LHCN-M2 (cell line): ENCODE measurements at places on chromosomes 16 and 17. TPM values are rescaled to one million over a fixed set of nuclear protein-coding genes. Genes with fewer than 3 reads are reported as not detected.

DNA sequence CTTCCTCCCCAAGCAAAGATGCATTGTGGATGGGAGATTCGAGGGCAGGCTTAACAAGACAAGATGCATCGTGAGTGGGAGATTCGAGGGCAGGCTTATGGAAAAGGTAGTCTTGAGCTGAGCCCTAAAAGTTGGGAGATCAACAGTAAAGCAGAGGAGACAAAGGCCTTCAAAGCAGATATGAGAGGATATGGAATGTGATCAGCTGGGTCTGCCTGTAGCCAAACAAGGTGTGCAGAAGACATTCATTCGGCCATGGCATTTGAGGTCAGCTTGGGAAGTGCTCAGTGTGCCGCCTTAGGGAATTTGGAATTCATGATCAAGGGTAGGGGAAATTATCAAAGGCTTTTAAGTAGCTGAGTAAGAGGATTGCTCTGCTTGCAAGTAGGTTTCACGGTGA lies 39.5 kb downstream of the DNAH9 start:
- DNase-seq = no peak

DNA sequence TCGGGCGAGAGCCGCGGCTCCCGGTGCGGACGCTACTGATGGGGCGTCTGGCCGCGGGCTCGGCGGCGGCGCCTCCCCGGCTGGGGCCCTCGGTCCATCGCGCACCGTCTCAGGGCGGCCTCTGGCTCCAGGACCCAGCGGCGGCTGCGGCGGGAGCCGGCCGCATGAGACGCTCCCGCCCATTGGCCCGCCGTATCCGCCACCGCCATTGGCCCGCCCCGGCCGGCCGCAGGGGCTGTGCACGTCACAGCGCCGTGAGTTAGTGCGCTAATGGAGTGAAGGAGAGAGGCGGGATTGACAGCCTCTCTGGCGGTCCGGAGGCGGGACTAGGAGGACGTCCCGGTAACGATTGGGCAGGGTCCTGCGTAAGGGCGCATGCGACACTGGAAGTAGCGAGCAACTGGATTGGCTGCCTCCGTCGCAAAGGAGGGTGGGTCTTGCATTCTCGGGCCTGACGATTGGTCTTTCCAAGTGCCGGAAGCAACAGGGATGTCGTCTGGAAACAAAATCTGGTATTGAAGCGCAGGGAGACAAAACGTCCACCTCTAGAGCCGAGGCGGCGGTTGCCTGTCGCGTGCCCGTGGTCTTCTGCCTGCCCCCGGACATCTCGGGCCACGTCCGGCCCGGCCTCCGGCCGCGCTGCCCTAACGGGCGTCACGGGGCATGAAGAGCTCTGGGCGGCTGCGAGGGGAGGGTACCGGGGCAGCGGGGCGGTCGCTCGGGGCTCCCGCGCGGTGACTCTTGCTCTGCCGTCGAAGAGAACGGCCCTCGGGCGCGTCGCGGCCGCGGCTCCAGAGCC lies at the start of gene ANKRD11:
Gene ANKRD11 (minus strand): TSS at position 123 of the 799 bp plus-strand sequence. CDS start 173,542 bp downstream, outside the sequence.
- DNase-seq = peak; percentile 99

The CA7 gene
- total RNA-seq = not detected in 2 replicates

DNA sequence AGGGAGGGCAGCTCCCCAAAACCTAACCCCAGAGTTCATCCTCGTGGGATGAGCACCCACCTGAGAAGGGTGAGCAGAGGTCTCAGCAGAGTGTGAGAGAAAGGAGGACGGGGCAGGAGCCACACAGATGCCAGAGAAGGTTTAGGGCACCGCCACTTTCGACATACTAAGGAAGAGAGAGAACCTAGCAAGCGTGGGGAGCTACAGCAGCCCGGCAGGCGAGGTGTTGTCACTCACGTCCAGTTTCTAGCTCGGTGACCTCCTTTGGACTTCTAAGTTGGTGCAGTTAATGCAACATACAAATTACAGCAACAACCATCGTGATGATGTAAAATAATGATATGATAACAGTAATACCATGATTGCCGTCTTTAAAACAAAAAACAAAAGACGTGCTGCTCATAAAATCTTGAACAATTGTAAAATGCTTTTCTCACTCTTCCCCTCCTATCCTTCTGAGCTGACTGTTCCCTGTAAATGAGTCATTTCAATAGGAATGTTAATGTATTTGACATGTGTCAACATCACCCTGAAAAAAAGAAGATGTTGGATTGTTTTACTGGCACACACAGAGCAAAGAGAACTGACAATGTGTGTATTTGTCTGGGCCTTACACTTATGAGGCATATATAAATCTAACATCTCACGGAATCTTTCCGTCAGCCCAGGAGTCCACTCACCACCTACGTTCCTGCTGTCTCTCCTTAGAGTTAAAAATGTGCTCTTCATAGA lies 158.2 kb upstream of the MAF start:
- DNase-seq = peak; percentile 18

The LRRC59 gene
- 165 and 189 TPM in 2 replicates for total RNA-seq
